ENCODE measurements at places on chromosomes 11 and 22. TPM values are rescaled to one million over a fixed set of nuclear protein-coding genes. Genes with fewer than 3 reads are reported as not detected.

DNA sequence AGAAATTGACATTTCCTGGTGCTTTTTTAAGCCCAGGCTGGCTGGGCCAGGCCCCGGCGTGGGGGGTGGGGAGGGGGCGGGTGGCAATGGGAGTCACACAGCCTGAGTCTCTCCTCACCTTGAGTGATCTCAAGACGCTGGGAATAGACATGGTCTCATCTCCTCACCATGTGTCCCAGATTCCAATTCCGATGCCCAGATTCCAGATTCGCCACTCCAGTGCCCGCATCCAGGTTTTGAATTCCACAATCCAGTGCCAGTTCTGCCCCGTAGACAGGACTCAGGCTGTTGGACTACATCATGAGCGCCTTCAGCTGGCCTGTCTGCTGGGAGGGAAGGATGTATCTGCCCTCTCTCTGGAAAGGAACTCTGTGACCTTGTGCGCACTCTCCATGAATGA lies 19.1 kb downstream of the KCNC1 start:
- H3K4me1 ChIP-seq, result no peaks in the 10 kb centered on the region

DNA sequence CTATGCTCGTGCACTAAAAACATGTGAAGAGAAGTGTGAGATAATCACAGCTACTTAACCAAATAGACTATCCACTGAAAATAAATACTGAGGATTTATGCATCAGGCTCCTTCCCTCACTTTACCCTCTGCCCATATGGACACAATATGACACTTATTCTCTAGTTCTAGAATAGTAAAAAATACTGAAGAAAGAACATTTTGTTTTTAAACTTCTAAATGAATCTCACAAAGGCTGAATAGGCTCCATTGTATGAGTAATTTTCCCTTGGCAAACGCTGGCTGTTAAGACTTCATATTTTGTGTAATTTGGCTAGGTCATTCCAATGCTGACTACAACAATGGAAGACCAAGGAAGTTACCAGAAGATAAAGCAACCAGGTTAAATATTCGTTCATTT lies 9.9 kb downstream of the HPS5 start:
- H3K27me3 ChIP-seq, result no peaks in the 10 kb centered on the region
- no peaks in the 10 kb centered on the region for H3K4me1 ChIP-seq
- no peak for DNase-seq

DNA sequence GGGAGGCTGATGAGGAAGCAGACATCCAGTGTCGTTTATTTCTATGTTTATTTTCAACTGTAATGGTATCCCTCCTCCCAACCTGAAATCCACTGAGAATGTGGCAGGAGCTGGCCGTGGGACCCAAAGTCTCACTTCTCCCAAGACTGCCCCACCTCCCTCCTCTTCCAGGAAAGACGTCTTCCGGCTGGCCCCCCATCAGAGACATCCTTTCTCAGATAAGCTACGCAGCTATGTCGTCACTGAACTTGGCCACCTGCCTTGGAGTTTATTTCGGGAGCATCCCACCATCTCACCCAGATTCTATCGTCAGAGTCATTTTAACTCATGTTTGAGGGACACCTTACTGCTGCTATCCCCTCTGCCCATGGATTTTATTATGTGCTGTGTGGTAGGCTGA lies 13.9 kb downstream of the TMEM184B start:
- peak; percentile 71 for DNase-seq
- H3K27ac ChIP-seq, result peak overlapping the region; percentile 54
- H3K4me1 ChIP-seq, result peaks cover 16% of the 10 kb centered on the region
- H3K36me3 ChIP-seq, result peaks cover 2% of the 10 kb centered on the region
- no peak overlapping the region for H3K4me3 ChIP-seq
- H3K27me3 ChIP-seq, result no peaks in the 10 kb centered on the region

- no peaks in the 10 kb centered on the region for H3K27me3 ChIP-seq
- no peaks in the 10 kb centered on the region for H3K4me1 ChIP-seq
- H3K36me3 ChIP-seq, result no peaks in the 10 kb centered on the region
- DNase-seq, result no peak
- no peak overlapping the region for H3K27ac ChIP-seq
Observed at GRCh38 chr11:70700453-70700852, 302.1 kb downstream of the CTTN start.

DNA sequence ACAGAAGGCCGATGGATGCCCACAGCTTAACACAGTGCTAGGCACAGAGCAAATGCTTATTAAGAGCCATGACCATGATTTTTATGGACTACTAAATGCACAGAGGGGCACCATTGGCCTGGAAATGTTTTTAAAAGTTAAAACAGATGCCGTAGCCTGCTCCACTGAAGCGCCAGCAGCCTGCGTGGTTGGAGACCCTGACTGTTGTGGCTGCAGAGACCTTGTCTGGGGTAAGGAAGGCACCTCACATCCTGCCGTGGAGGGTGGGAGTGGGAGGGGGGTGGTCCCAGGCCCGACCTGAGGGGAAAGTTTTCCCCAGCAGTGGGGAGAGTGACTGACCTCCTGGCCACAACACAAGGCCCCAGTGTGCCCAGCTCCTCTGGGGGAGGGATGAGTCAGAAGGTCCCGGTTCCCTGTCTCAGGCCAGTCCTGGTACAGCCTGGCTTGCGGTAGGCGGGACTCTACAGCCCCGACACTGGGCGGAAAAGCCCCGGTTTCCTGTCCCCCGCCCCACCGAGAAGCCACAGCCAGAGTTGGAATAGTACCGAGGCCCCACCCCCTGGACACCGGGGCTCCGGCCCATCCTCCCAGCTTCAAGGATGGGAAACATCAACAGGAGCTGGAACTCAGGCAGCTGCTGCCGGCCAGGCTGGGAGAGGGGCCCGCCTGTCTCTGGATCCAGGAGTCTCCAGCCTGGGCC lies 7.0 kb downstream of the CHST1 start:
- peaks cover 4% of the 10 kb centered on the region for H3K4me1 ChIP-seq
- no peak overlapping the region for H3K4me3 ChIP-seq
- peak; percentile 78 for DNase-seq
- peak overlapping the region; percentile 71 for H3K27ac ChIP-seq
- peaks cover 7% of the 10 kb centered on the region for H3K27me3 ChIP-seq

- DNase-seq, result no peak
- H3K4me1 ChIP-seq, result peaks cover 3% of the 10 kb centered on the region
- H3K36me3 ChIP-seq, result no peaks in the 10 kb centered on the region
- H3K27me3 ChIP-seq, result peaks cover 17% of the 10 kb centered on the region
Observed at GRCh38 chr11:134328433-134328832, 3.4 kb upstream of the GLB1L2 start.

GRCh38 chr22:31126128-31126868 lies 3.5 kb downstream of the INPP5J start:
- no peaks in the 10 kb centered on the region for H3K36me3 ChIP-seq
- H3K4me3 ChIP-seq, result no peak overlapping the region
- peaks cover 7% of the 10 kb centered on the region for H3K4me1 ChIP-seq
- H3K27me3 ChIP-seq, result no peaks in the 10 kb centered on the region
- no peak for DNase-seq

GRCh38 chr11:40842750-40843339 lies 616.6 kb downstream of the LRRC4C start:
- DNase-seq, result no peak
- no peak overlapping the region for H3K4me3 ChIP-seq
- no peaks in the 10 kb centered on the region for H3K4me1 ChIP-seq
- H3K36me3 ChIP-seq, result no peaks in the 10 kb centered on the region
- no peak overlapping the region for H3K27ac ChIP-seq
- no peaks in the 10 kb centered on the region for H3K27me3 ChIP-seq

- no peaks in the 10 kb centered on the region for H3K4me1 ChIP-seq
- no peak overlapping the region for H3K4me3 ChIP-seq
- H3K27ac ChIP-seq, result no peak overlapping the region
- DNase-seq, result no peak
- no peaks in the 10 kb centered on the region for H3K27me3 ChIP-seq
- H3K36me3 ChIP-seq, result no peaks in the 10 kb centered on the region
Observed at GRCh38 chr11:61091373-61092279, 10.7 kb upstream of the CD5 start.

SLN gene
- total RNA-seq, result not detected

BDNF gene
- 1.4 TPM for total RNA-seq

C11orf21 gene
- total RNA-seq, result 5.2 TPM

TNRC6B gene
- total RNA-seq, result 70.4 TPM
